ENCODE measurements at places on chromosomes 11 and 22.

GRCh38 chr11:132095230-132096131 lies 725.1 kb downstream of the NTM start:
- DNase-seq, result no peak

DNA sequence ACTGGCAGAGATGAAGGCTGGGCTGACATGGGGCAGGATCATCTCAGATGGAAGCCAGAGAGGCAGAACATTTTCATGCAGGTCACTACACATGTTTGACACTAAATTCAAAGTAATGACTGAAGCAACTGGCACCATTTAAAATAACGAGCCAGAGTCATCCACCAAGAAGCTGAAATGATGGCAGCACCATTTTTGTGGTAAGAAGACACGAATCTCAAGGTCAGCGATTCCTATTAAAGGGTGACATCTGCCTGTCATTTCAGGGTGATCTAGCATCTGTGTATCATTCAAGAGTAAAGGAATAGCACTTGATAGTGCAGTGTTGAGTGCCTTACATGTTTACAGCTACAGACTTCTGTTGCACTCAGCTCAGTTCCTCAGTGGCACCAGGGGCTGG lies 113.4 kb upstream of the C11orf87 start:
- no peak for DNase-seq

DNA sequence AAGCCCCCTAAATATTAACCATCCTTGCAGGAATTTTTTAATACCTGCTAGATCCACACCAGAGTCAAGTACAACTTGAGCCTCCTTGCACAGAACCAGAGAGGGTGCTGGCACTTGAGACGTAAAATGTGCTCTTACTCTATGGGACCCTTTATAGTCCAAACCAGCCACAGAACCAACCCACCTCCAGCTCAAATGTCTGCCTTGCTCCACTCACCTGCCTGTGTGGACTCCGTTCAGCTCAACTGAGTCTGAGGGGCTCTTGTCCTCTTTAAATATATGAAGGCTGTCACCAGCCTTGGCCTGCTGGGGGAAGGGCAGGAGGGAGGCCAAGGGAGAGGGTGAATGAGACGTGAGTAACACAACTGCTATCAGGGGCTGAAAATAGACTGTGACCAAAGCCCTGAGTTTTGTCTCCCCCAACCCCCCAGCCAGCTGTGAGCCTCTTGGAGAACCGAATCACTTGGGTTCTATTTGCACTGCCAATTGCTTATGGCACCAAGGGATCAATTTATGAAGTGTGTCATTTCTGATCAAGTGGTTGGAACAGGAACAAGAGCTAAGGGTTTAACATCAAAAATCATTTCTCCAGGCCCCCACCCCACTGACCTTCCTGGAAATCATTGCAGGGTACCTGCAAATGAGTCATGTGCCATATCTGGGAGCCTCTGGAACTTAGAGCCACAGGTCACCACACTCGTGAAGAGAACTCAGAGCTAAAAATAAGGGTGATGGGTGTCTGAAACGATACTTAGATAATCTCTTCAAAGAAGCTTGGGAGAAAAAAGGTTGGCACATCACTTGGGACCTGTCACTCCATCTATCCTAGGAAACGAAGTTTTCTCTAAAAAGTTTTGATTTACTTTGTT lies at the start of gene CSRP3:
Gene CSRP3 (minus strand): TSS at position 247 of the 869 bp plus-strand sequence. CDS start 9,535 bp downstream, outside the sequence.
- DNase-seq, result no peak

- DNase-seq, result no peak
Observed at GRCh38 chr22:48096851-48097665, 1334.6 kb downstream of the TBC1D22A start.

- no peak for DNase-seq
Observed at GRCh38 chr22:48240935-48241230, 1478.4 kb downstream of the TBC1D22A start.

DNA sequence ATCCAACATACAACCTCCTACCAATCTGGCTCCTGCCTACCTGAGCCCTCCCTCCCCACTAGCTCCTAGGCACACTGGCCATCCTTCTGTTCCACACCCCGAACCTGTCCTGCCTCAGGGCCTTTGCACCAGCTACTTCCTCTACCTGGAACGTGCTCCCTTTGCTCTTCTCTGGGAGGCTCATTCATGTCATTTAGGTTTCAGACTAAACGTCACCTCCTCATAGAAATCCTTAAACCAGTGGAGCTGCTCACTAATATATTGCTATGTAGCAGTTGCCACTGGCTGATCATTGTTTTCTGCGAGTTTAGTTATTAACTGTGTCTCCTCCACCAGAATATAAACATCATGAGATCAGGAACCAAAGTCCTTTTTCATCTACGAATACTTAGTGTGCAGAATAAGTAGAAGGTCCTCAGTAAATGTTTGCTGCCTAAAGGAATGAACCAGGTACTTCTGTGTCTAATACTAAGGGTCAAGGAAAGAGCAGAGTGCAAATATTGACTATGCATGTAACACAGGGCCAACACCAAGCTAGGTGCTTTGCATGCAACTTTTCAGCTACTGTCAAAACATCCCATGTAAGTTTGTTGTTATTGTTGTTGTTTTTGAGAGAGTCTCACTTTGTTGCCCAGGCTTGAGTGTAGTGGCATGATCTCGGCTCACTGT lies 277.6 kb upstream of the SYN3 start:
- no peak for DNase-seq

GRCh38 chr11:128505449-128506065 lies 81.8 kb downstream of the ETS1 start:
- DNase-seq, result no peak

DNA sequence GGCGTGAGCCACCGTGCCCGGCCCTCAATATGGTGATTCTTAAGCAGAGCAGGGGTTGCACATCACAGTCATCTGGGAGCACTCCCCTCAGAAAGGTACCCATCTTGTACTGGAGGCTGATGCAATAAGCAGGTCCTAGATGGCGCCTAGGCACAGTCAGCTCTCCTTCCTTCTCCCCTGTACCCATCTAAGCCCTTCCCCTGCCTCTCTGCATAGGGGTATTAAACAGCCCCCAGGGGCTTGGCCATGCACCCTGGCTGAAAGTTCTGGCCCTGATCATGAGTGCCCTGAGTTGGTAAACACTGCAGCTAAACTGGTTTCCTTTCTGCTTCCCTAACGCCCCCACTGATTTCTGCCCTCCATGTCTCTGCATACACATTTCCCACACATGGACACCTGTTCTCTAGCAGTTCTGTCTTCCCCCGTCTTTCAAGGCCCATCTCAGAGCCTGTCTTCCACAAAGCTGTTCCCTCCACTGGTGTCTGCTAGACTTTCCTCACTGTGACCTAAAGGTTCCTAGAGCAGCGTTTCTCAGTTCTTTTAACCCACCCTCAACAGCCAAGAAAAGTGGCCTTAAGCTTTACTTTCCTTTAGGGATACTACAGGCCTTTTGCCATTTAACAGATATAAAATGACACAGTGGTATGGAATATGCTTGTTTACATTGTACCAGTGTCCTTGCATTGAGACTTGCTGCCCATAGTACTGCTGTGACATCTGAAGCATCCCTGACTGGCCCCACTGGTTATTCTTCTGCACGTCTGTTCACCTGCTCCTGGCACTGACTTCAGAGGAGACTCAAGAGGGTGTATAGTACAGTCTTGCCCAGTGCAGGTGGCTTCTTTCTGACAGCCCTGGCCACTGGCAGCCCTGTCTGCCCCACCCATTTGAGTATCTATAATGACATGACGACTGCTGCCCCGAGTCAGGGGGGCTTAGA lies 15.6 kb downstream of the UBE2L3 start:
- DNase-seq, result no peak

GRCh38 chr11:88275636-88276035 lies 61.9 kb downstream of the CTSC start:
- no peak for DNase-seq
